ENCODE measurements at places on chromosomes 12 and 14.

DNA sequence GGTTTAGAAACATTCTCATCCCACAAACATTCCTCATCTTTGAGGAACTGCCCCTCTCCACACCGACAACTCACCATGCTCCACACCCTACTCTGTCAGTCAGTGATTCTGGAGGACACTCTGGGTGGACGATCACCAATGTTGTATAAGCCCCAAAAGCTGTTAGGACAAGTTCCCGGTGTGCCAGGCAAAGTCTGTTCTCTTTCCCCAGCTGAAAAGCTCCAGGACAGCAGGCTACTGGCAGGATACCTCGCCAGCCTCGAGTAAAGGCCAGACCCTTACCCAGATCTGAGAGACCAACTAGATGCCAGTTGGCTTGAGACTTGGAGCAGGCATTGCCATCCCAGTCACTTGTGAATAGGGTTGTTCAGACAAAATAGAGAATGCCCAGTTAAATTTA is 12.0 kb downstream of the KRT5 start:
- no peak for DNase-seq

DNA sequence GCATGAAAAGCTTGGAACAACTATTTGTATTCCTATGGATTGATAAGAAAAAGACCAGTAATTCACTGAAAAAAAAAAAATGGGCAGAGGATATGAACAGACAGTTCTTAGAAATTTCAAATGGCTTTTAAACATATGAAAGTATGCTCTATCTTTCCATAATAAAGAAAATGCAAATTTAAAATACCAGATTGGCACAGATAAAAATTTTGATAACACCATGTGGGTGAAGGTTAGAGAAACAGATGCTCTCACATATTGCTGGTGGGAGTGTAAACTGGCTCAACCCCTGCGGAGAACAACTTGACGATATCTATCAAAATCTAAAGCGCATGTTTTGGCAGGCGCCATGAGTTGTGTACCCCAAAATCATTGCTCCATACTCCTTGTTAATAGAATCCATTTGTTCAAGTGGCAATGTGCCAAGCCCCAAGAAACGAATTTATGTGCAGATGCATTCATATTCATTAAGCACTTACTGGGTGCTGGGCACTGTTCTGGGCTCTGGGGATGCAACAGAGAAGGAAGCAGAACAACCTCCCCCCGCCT is 29.5 kb upstream of the TMPO start:
- peak; percentile 8 for DNase-seq

DNA sequence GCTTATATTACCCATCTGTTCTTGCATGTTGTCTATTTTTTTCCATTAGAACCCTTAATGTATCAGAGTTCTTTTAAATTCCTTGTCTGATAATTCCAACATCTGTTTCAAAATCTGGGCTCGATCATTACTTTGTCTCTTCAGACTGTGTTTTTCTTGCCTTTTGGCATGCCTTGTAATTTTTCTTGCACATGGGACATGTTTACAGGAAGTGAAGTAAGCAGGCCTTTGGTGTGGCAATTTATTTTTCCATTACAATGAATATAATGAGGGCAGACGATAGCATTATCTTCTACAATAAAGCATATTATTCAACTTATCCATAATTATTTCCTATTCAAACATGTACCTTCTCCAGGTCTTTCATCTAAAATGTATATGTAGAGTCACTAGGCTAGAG is 48.3 kb downstream of the STXBP6 start:
- peak; percentile 26 for DNase-seq

- no peak for DNase-seq
Measured at GRCh38 chr14:76701436-76701835, 59.8 kb upstream of the VASH1 start.

GRCh38 chr12:17215759-17216570 is 610.0 kb upstream of the LMO3 start:
- DNase-seq = no peak

GRCh38 chr12:115767916-115768315 is 509.6 kb downstream of the MED13L start:
- DNase-seq = no peak

GRCh38 chr12:69916544-69917235 is 91.7 kb downstream of the MYRFL start:
- peak; percentile 22 for DNase-seq

DNA sequence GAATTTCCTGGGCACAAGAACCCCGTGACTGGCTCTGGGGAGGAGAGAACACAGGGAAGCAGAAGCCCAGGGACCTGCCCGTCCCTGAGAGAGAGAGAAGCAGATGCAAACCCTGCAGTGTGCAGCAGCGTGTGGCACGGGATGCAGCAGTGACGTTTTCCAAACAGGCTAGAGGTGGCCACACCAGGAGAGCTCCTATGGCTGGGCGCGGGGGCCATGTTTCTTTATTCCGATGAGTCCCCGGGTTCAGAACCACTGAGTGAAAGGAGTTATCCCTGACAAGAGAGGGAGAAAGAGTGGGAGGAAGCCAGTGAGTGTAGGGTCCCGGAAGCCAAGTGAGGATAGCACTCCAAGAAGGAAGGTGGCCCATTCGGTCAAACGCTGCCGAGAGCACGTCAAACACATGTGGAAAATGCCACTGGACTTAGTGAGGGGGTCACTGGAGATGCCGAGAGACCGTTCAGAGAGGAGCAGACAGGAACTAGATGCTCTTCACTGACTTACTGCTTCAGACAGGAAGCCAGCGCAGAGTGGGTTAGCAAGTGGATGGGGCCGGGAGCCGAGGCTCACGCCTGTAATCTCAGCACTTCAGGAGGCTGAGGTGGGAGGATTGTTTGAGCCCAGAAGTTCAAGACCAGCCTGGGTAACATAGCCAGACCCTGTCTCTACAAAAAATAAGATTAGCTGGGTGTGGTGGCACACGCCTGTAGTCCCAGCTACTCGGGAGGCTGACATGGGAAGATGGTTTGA is 123.0 kb downstream of the BCL11B start:
- DNase-seq = no peak

DNA sequence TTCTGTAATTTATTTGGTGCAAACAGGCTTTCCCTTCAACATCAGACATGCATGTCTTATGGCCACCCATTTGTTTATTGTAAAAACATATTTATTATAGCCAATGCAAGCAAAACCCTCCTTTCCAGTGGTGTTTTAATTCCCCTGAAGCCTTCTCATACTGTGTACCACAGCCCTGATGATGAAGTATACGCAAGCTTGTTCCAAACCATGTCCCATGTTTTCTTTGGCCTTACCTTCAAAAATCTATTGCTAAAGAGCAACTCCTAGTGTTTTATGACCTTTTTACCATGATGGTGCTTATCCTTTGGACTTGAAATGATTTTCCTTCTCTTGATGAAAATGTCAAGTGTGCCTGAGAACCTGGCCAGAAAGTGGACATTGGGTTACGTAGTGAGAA is 85.9 kb upstream of the CCDC91 start:
- DNase-seq = no peak

GRCh38 chr12:64767495-64767894 is 8.3 kb upstream of the GNS start:
- DNase-seq = no peak

DNA sequence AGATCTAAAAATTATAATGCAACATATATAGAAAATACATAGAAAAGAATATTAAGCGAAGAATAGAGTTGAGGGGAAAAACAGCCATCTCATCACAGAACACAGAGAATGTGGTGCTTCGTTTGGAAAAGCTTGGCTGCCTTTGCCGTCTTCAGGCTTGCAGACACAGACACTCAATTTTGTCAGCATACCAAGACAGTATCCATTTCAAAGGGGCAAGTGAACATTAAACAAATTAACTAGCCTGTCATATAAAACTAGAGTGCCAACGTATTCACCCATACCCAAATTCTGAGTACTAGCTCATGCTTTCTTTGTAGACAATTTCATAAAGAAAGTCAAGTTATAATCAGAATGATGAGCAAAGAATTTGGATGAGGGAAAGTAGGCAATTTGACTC is 40.5 kb downstream of the DMAC2L start:
- DNase-seq = no peak

- no peak for DNase-seq
Measured at GRCh38 chr12:85616201-85616600, 220.0 kb downstream of the RASSF9 start.

DNA sequence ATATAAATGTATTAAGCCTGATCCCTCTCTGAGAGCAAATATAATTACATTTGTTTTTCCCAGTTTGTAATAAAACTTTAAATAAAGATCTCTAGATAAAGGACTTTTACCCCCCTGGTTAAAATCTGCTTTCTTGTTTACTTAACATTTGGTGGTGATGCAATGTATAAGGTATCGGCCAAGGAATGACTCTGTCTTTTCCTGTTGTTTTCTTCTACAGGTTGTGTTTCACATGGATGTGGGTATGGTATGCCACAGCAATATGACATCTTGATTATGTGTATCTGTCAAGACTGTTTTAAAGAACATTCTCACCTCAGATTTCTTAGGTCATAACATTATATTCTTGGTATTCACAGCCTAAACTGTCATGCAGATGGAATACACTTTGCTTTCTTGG is 210.6 kb upstream of the NOVA1 start:
- DNase-seq = no peak

DNA sequence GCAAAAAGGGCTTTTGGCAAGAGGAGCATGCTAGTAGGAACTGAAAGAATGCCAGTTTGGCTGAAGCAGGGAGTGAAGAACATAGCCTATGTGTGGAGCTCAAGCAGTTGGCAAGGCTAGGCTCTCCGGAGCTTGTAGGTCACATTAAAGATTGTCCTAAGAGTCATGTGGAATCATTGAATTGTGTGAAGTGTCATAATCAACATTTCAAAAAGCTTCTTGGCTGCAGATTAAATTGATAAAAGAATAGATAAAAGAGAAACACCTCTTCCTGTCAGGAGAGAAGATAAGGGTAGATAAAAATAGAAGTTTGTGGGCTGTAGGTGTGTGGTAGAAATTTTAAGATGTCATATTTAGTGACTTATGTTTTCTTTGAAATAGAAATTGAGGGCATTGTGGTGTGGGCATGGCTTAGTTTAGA is 36.1 kb downstream of the CPSF6 start:
- no peak for DNase-seq

- no peak for DNase-seq
Measured at GRCh38 chr14:84874436-84874835, 655.5 kb upstream of the FLRT2 start.

DNA sequence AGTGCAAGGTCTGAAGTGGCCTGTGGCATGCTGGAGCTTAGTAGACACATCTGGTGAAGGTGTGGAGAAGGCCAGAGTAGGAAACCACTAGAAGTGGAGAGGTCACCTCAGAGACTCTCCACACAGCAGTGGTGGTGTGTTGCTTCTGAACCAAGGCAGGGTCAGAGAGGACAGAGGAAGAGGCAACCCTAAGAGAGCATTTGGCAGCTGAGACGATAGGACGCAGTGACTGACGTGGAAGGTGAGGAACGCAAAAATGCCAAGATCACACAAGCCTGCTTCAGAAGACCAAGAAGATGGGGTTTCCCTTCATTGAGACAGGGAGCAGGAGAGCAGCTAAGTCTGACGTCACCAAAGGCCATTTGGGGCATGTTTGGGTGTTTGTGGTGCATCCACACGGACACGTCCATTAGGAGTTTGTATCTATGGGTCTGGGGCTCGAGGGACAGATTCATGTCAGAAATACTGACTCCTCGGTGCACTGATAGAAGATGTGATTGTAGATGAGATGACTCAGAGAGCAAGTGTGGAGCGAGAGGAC is 338.1 kb downstream of the CACNA1C start:
- DNase-seq = no peak

DNA sequence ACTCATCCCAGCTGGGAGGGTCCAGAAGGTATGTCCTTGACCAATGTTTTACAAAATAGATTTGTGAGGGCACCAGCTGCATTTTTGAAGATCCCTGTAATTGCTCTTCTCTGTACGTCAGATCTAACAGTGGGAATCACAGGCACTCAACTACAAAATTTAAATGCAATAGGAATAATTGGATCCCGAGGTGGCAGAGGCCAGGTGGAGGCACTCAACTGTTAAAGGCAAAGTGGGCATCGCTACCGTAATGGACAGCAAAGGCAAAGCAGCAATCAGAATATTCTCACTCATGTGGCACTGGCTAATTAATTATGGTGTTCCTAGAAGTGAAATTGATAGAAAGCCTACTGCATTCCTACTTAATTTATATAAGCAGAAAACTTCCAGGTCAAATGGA is 27.9 kb upstream of the PSMC1 start:
- no peak for DNase-seq

DNA sequence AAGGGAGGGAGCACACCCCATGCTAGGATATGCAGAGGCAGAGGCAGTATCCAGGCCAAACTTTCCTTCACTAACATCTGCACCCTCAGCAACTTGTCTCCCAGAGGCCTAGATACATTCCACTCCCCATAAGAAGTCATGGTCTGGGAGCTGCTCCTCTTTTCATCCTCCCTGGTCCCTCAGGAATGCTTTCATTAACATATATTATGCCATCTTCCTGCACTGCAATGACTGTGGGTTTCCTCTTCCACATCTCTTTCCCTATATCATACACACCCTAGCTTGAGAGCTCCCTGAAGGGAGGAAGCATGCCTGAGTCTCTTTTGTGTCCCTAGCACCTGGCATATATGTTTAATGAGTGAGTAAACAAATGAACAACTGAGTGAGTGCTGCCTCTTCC is 8.6 kb downstream of the DDN start:
- no peak for DNase-seq

DNA sequence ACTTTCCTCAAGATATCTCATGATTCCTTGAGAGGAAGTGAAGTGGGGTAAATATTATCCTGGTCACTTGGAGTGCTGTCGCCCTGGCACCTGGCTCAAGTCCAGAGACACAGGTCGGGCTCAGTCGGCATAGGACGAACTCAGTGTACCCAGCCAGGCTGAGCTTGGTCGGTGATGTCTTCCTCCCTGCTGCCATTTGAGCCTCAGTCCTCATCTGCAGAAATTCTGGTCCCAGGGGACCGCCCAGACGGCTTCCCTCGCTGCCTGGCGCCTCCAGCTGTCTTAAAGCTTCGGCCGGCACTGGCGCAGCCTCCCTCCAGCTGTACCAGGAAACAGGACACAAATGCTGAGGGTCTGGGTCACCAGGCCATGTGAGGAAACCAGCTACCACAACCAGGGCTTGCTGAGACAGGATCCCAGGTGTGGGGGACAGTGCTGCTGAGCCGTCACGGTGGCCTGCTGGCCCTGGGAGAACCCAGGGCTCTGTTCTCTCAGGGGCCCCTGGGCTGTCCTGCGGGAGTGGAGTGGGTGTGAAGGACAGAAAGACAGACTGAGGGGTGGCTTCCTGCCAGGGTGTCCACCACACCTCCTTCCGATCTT is 5.0 kb upstream of the KLC1 start:
- no peak for DNase-seq

- no peak for DNase-seq
Measured at GRCh38 chr12:39364196-39364595, 78.7 kb downstream of the KIF21A start.

GRCh38 chr12:65121049-65121955 is at the start of gene WIF1:
WIF1 (minus strand) TSS chr12:65121305; CDS start chr12:65121191, 114 bp downstream.
- DNase-seq = peak; percentile 6

DNA sequence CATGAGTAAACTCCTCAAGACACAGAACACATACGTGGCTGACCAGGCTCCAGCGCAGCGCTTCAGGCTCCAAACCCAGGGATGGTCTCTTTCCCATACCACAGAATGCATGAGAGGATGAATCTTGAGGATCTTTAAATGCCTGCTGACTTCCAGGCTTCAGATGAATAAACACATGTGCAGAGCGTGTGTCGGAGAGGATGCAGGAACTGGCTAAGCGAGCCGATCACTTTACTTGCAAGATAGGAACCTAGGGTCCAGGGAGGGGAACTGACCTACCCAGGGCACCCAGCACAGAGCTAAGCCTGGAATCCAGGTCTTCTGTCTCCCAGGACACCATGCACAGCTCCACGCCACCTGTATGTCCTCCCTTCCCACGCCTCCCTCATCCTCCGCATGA is 209.8 kb downstream of the BCL11B start:
- DNase-seq = no peak

All from fibroblast of skin of abdomen (primary cell).